ENCODE measurements at places on chromosomes 12 and 14.

GRCh38 chr12:108640802-108641445 is 7.2 kb upstream of the SELPLG start:
- peak; percentile 30 for DNase-seq

GRCh38 chr14:53501361-53502211 is 348.5 kb upstream of the DDHD1 start:
- DNase-seq = no peak

DNA sequence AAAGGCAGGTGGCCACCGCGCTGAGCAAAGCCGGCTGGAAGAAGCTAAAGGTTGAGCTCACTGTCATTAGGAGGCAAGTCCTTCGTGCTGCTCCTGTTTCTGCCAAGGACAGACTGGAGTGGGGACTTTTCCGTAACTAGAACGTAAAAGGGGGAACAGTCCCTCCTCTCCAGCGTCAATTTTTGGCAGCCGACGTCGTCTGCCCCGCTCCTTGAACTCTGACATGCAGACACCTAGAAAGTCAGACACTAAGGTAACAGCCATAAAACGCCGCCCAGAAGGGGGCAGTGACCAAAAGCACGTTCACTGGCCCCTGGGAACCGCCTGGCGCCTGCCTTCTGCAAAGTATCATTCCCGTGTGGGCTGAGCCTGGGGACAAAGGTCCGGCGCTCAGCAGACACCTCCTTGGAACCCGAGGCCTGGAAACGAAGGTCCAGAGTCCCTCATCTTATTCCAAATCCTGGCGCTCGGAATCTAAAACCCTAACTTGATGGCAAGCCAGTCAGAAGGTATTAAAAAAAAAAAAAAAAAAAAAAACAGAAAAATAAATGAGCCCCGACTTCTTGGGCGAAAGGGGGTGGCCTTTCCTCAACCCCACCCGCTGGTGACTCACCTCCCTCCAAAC is 1.1 kb upstream of the LRP1 start:
- peak; percentile 35 for DNase-seq

DNA sequence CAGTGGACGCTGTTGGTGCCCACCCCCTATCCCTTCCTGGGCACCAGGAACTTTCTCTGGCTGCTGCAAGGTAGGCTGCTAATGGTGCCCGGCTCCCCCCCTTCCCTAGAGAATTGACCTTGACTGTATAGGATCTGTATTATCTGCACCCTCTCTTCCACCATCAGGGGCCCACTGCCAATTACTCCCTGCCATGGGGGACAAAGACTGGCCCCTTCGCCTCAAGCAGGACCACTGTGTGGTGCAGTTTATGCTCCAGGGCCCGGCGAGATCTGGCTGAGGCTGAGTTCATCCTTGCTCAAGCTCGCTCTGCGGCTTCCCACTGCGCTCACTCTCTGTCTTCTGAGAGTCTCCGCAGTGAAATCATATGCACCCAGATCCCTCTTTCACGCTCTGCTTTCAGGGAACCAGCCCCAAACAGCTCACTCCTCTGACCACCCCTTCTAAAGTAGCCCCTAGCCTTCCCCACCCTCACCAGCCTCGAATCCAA is 95.2 kb downstream of the LGMN start:
- DNase-seq = no peak

- no peak for DNase-seq
These were observed 6.0 kb upstream of the GPR84 start for GRCh38 chr12:54370171-54370730.

DNA sequence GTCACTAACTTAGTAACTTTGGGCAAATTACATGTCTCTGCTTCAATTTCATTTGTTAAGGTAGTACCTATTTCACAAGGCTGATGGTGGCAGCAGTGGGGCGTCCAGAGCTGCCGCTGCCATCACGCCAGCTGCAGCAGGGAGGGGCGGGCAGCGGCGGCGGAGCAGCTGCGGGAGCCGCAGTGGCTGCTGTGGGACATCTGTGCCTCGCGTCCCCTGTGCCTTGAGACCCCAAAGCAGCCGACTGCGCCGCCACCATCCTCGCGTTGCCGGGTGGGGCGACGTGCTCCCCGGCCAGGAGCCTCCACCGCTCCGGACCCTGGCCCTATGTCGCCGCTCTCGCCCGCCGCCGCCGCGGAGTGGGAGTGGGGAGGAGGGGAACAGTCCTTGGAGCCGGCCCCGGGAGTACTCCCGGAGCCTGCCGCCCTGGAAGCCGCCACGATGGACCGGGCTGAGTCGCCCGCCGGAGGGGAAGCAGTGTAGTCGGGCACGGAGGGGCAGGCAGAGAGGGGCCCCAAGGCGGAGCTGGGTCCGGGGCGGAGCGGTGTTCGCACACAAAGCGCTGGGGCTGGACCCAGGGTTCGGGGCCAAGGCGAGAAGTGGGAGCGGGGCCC is 51.4 kb downstream of the A2M start:
- peak; percentile 80 for DNase-seq

DNA sequence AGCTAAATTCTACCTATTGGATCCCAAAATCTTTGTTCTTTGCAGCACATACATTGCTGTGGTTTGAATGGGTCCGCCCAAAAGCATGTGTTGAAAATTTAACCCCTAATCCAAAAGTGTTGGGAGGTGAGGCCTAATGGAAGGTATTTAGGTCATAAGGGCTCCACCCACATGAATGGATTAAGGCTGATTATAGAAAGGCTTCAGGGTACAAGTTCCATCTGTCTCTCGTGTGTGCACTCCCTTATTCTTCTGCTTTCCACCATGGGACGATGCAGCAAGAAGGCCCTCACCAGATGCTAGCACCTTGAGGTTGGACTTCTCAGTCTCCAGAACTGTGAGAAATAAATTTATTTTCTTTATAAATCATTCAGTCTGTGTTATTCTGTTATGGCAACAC is 190.9 kb downstream of the SOX5 start:
- DNase-seq = no peak

- DNase-seq = no peak
These were observed 8.5 kb downstream of the IRAK3 start for GRCh38 chr12:66197495-66197921.

DNA sequence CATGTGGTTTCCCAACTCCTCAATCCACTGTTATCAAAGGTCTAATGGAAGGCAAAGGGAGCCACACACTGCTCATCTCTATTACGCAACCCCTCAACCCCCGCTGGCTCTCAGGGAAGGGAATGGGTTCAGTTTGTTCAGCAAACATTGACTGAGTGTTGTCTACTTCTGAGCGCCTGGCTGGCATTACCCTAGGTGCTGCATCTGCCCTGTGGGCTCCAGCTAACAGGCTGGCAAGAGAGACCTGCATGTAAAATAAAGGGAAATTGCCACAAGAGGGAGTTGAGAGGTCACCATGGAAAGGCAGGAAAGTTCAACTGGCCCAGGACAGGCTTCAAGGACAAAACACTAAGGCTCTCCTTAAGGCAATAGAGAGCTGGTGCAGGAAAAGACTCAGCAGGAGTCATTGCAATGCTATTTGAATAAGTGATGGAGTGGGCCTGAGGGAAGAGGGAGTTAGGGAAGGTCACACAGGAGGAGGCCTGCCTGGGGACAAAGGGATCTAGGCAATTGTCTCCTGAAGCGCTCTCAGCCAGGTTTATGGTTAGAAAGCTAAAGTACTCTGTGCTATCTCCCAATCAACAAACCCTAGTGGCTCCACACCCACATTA is 5.5 kb upstream of the ZNF740 start:
- peak; percentile 93 for DNase-seq

GRCh38 chr12:56127888-56128669 is at the start of gene ESYT1:
TSS of gene ESYT1 (plus strand) at chr12:56128267. CDS start at chr12:56128320, 53 bp downstream.
- peak; percentile 100 for DNase-seq

DNA sequence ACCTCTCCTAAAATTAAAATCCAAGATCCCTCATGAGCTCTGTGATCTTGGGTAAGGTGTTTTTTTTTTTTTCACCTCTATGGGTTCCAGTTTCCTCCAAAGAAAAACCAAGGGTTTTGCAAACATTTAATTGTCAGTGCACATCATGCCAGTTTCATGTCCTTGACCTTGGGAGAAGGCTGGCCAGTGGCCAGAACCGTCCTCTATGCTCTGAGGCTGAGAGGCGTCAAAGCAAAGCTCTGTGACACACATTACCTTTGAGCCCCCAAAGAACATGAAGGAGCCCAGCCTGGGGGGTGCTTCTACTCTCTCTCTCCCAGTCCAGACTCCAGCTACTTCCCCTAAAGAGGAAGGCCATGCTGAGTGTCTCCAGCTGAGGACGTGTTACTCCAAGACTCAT is 145.5 kb upstream of the TMEM132C start:
- DNase-seq = no peak

DNA sequence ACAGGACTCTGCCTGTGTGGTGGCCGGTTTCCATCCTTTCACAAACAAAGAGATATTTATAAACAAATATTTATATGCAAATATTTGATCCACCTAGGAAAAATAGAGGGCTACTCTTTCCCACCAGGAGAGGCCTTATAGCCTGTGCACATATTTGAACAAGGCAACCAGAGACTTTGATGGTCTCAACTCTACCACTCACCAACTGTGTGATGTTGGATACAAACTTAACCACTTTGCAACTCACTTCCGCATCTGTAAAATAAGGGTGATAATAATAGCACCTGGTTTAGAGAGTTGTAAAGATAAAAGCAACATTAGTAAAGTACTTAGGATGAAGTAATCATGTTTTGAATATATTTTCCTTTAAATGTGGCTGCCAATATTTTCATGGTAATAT is 1.5 kb upstream of the CLEC12A start:
- DNase-seq = no peak

- DNase-seq = no peak
These were observed 14.7 kb downstream of the CDCA4 start for GRCh38 chr14:105005929-105006830.

GRCh38 chr12:31845613-31846322 is 113.4 kb upstream of the RESF1 start:
- no peak for DNase-seq

GRCh38 chr12:98912401-98912974 is 267.4 kb downstream of the APAF1 start:
- DNase-seq = no peak

DNA sequence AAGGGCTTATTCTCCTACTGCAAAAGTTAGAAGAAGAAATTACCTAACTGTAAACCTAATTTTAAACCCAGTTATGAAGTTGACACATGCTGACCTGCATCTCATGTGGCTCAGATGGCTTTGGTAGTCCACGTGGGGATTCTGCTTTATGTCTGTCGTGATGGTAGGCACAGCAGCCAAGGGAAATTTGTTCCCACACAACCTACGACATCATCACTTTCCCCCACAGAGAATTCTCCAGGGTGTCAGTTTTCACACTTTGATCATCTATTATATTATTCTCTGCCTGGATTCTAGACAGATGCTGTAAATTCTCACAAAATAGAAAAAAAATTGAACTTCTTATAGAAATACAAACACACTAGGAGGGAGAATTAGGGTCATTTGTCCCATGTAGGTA is 70.6 kb downstream of the PTHLH start:
- DNase-seq = no peak

Measured in NCI-H345 (cell line).